ENCODE measurements at places on chromosomes 1 and 21.

- DNase-seq = no peak
Measured at GRCh38 chr1:113027449-113027848, 45.5 kb upstream of the LRIG2 start.

GRCh38 chr1:155017041-155017945 lies 14.7 kb downstream of the ZBTB7B start:
- DNase-seq = peak; percentile 69

- no peak for DNase-seq
Measured at GRCh38 chr1:86975993-86976550, 61.6 kb downstream of the HS2ST1 start.

DNA sequence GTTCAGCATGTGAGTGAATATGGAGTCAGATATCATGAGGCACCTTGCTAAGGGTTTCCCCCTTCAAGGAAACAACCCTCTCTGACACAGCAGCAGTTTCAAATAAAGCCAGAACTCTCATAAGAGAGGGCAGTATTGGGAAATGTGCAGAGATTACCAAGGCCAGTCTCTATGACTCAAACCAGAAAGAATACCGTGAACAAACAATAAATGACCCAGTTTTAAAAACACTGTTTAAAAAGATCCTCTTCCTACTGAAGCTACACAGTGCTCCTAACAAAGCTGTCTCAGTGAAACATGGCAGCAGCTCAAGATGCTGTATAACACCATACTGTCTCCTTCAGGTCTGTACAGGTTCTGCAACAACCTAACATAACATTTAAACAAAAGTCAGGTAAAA lies 102.6 kb downstream of the KIAA0319L start:
- no peak for DNase-seq

All from NCI-H1105 (cell line).